ENCODE measurements at places on chromosomes 4 and X.

GRCh38 chr4:99300934-99301333 is 10.1 kb upstream of the ADH1A start:
- no peak for DNase-seq

- peak; percentile 27 for DNase-seq
These were observed 30.2 kb upstream of the CYP4V2 start for GRCh38 chr4:186161138-186161537.

DNA sequence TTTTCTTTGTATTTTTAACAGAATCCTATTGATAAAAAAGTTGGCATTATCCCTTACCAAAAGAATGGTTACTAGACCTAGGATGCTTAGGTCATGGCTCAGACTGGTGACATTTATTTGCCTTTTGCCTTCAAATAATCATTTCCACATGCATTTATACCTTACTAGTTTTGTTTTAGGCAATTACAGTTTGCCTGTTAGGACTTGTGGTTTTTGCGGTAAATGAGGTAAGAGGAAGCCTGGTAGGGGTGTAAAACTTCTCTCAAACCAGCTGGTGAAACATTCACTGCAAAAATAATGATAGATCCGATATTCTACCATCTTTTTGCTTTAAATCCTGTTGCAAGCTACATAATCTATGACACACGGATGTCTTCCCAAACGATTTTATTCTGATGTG is 12.1 kb downstream of the LAMP2 start:
- no peak for DNase-seq

GRCh38 chr4:122246551-122246950 is 94.4 kb downstream of the BLTP1 start:
- DNase-seq, result no peak

GRCh38 chr4:62161446-62161845 is 961.3 kb downstream of the ADGRL3 start:
- no peak for DNase-seq

- no peak for DNase-seq
These were observed 143.1 kb downstream of the C4orf33 start for GRCh38 chr4:129239088-129239487.

- DNase-seq, result no peak
These were observed 38.6 kb upstream of the HMX1 start for GRCh38 chr4:8910100-8910821.

- no peak for DNase-seq
These were observed 98.2 kb upstream of the HHIP start for GRCh38 chr4:144547678-144548298.

DNA sequence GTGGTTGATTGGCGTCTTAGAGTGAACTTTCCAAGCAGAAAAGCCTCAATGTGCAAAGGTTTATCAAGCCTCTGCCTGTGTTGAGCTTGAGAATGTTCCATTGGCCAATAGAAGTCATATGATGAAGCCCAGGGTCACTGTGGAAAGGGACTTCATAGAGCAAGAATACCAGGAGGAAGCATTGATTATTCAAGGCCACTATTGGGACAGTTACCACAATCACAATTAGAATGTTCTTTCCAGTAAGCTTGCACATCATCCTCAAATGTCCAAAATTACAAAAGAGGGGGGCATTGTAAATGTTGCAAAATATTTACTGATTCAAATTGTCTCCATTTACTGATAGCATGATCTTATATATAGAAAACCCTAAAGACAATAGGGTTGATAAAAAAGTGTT is 32.9 kb upstream of the NDP start:
- DNase-seq, result no peak

GRCh38 chr4:79088946-79089691 is 149.9 kb upstream of the PAQR3 start:
- no peak for DNase-seq

DNA sequence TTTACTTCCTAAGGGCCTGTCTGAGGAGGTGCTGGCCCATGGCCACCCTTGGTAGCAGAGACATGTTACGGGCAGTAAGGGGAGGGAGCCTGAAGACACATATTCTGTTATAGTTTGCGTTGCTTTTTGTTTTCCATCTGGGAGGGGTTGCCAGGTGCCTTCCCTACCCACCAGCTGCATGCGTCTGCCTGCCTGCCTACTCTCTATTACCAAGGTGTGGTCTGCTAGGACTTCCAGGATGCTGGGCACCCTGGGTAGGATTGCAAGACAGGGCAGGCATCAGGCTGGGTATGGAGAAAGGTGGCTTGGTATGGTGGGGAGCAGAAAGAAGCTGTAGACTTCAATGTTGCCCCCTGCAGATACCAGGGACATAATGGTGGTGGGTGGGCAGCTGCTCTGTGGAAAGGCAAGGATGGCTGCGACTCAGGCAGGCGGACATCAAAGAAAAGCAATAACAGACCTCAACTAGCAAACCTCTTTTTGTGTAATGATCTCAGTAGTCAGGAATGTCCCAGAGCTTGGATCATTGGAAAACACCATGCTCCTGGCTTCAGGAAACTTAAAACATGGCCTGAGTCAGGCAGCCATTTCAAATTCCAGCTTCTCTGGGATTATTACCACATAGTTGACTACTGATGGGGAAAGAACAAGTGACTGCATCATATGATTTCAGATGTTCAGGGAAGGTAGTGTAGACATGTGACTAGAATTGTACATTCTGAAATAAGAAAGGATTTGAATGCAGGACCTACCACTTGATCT is 67.8 kb downstream of the HOPX start:
- no peak for DNase-seq

GRCh38 chr4:83089410-83090157 is 24.9 kb downstream of the PLAC8 start:
- no peak for DNase-seq

GRCh38 chrX:132738951-132739350 is 219.5 kb downstream of the HS6ST2 start:
- no peak for DNase-seq

DNA sequence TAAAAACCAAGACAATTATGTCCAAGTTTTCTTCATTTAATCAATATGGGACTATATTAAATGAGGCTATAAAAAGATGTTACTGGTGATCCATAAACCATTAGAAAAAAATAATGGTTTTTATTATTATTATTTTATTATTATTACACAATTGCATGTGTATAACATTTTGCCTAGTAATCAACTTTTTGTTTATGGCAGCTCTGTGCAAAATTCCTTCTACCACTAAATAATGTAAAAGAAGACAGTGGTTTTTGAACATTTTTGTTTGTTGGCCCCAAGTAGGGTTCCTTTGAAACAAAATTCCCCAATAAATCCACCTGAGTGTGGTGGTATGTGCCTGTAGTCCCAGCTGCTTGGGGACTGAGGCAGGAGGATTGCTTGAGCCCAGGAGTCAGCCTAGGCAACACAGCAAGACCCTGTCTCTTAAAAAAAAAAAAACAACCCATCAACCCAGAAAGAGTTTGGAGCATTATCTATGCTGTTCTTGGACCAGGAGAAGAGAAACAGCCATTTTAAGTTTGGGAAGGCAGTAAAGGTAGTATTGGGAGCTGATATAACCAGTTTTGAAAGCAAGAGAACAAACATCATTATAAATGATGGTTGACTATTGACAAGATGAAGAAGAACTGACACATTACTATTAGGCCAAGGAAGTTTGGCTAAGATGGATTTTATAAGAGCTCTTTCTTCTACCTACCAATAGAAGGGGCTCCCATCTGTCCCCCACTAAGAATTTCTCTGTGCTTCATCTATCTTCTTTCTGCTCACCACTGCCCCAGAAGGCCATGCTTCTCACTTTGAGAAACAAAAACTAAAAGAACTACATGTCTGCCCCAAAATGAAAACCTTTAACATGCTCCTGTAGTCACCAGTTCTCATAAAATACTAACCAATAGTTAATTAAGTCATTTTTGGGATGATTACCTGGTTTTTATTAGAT is 2.2 kb downstream of the TMEM156 start:
- peak; percentile 11 for DNase-seq

- no peak for DNase-seq
These were observed 220.0 kb downstream of the ENOX2 start for GRCh38 chrX:130682990-130683389.

DNA sequence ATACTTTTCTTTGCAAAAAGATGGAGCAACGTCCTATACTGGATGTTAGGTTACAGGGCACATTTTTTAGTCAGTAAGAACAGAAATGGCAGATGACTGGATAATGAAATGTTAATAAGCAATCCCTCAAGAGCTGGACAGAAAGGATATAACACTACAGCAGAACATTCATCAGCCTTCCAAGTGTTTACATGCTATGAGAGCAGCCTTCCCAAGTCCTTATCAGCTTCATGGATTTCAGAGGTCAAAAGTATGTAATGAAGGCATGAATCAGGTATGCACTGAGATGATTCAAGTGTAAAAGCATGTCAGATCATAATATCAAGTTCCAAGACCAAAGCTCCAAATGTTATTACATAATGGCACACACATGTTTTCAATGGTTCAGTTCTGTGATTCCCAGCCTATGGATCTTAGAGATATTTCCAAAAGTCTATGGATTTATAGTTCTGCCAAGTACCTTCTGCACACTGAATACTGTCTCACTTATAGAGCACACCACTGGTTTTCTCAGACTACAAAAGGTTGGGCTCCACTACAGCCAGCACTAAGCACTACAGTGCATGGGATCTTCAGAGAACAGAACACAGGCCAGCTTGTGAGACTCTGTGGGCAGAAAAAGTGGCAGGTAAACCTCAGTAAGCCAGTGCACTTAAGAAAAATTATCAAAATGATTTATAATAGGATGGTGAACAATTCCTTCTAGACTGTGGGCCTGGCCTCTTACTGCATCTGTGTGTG is 49.2 kb downstream of the GPC4 start:
- no peak for DNase-seq

- no peak for DNase-seq
These were observed 35.8 kb downstream of the RHOH start for GRCh38 chr4:40232610-40233009.

DNA sequence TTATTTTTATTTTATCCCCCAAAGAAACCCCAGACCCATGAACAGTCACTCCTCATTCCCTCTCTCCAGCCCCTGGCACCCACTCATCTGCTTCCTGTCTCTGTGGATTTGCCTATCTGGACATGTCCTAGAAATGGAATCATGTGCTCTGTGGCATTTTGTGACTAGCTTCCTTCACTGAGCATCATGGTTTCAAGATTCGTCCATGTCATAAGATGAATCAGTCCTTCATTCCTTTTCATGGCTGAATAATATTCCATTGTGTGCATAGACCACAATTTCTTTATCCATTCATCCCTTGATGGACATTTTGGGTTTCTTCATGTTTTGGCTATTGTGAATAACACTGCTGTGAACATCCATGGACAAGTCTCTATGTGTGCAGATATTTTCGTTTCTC is 10.2 kb downstream of the ABCD1 start:
- DNase-seq, result no peak

GRCh38 chrX:41184312-41184711 is 99.1 kb downstream of the USP9X start:
- no peak for DNase-seq

- no peak for DNase-seq
These were observed 91.2 kb downstream of the ARHGAP10 start for GRCh38 chr4:147823130-147823529.

DNA sequence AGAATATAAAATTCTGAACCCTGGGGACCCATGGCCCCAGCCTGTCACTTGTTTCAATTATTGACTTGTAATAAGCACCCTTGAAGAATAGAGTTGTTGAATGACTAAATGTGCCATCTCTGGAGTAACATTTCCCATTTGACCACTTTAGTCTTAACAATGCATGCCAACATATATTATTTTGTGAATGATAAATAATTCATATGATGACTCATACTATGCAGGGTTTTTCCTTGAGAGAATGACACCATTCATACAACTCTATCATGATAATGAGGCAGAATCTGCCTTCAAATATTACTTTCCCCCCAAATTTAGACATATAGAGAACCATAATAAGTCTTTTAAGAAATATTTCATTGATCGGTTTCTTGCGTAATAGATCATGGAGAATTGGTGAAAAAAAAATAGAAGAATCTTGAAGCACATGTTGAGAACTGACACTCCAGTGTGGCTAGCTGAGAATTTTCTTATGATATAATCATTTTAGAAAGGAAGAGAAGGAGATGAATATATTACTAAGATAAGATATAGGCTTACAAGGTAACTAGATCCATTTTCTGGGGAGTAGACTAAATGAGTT is 404.5 kb downstream of the GRXCR1 start:
- DNase-seq, result no peak

DNA sequence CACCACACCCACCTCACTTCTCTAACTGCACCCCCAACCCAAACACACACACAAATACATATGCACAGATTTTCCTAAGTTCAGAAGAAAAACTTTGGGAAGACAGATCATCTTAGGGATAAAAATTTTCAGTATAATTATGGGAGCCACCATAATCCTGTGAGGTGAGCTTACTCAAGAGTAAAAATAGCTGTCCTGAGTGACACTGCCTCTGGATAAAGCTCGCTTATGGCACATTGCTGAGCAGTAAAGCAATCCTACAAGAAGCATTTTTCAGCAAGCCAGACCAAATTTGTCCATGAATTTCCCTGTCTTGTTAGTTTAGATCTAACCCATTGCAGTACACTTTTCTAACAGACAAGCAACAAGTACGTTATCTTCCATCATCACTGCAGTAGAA is 83.8 kb downstream of the INPP4B start:
- no peak for DNase-seq

DNA sequence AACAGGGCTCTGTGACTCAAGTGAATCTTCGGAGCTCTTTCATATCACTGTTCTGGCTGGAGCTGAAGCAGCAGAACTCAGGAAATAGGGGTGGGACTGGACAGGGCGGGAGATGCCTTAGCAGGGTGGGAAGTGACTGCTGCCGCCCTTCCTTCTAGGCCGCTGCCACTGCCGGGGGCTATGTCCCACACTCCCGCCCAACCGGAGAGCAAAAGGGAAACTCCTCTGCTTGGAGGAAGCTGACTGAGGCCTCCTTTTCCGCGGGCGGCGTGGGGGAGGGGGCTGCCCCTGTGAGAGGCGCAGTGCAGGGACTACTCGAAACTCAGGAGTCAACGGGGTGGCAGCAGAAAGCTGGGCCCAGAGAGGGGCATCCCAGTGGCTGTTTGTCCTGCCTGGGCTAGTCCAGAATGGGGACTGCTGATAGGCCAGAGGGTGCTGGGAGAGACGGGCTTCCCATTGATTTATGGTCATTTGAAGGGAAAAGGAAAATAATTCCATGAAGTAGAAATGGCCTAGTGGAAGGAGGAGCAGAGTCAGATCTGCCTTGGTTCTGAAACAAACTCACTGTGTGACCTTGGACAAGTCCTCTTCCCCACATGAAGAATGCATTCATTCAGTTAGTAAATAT is 36.9 kb downstream of the STARD8 start:
- DNase-seq, result no peak

- no peak for DNase-seq
These were observed 574 bp downstream of the BST1 start for GRCh38 chr4:15703439-15703838.

DNA sequence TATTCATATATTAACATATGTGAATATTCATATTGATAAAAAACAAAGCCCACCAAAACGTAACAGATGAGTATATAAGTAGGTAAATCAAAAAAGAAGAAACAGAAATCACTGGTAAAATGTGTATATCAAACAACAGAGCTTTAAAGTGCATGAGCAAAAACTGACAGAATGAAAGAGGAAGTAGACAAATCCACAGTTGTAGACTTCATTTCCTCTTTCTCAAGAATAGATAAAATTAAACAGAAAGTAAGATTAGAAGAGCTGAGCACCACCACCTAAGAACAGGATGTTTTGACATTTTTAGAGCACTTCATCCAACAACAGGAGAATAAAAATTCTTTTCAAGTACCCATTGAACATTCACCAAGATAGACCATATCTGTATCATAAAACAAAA is 64.6 kb downstream of the CNKSR2 start:
- DNase-seq, result no peak
